Activated gamma-delta T cell treated with anti-CD3 and anti-CD28 coated beads, Interleukin-2, amount 50 U/mL, for 16 hours (primary cell): ENCODE measurements at places on chromosomes 4 and X.

- DNase-seq: no peak
These were observed 7.3 kb downstream of the GRPR start for GRCh38 chrX:16130707-16131106.

GRCh38 chr4:148787285-148787684 lies 345.1 kb upstream of the NR3C2 start:
- DNase-seq: no peak

GRCh38 chr4:1192091-1192492 lies 19.7 kb upstream of the SPON2 start:
- DNase-seq: no peak

- no peak for DNase-seq
These were observed 129.9 kb downstream of the SPRY1 start for GRCh38 chr4:123526511-123526910.

- no peak for DNase-seq
These were observed 31.8 kb upstream of the PDLIM5 start for GRCh38 chr4:94419956-94420355.

- no peak for DNase-seq
These were observed 55.8 kb upstream of the BCOR start for GRCh38 chrX:40153345-40154249.

GRCh38 chr4:44538534-44538933 lies 89.9 kb upstream of the KCTD8 start:
- no peak for DNase-seq

GRCh38 chr4:37879365-37879764 lies 11.5 kb upstream of the TBC1D1 start:
- DNase-seq: no peak

DNA sequence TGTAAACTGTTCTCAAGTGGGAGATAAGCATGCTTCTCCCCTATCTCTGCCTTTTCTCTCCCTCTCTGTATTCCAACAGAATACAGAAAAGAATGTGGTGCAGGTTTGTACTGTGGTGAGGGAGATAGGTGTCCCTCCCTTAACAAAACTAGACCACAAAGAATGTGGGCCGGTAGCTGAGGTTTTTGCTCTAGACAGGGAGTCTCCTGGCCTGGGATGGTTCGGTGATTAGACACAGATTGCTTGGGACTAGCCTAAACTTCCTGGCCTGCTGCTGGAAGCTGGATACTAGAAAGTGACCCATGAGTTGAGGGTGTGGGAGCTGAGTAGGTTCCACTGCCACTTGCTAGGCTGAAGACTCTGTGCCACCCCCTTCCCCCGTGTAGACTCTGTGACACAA lies 143.0 kb downstream of the CXXC4 start:
- DNase-seq: no peak

GRCh38 chr4:73979407-73979957 lies 2.3 kb downstream of the PF4 start:
- DNase-seq: no peak

- no peak for DNase-seq
These were observed 22.6 kb upstream of the TMEM184C start for GRCh38 chr4:147594578-147594977.

- DNase-seq: no peak
These were observed 40.4 kb downstream of the COL4A6 start for GRCh38 chrX:108397627-108398391.

DNA sequence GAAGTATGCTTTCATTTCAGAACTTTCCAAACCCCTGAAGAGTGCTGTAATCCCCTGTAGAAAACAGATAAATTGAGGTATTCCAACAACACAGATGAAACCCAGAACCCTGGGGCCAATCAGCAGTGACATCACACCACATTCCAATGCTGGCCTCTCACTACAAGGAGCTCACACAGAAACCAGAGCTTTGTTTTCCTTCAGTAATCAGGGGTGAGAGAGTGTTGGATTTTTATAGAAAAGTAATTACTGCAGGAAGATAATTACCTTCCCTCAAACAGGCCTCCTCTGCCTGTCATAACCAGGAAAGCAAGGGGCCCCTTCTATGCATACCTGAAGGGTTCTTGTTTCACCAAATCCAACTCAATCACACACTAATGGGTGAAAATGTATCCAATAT lies 246.2 kb downstream of the SCFD2 start:
- no peak for DNase-seq

- no peak for DNase-seq
These were observed 3.1 kb downstream of the MANBA start for GRCh38 chr4:102757681-102758080.

DNA sequence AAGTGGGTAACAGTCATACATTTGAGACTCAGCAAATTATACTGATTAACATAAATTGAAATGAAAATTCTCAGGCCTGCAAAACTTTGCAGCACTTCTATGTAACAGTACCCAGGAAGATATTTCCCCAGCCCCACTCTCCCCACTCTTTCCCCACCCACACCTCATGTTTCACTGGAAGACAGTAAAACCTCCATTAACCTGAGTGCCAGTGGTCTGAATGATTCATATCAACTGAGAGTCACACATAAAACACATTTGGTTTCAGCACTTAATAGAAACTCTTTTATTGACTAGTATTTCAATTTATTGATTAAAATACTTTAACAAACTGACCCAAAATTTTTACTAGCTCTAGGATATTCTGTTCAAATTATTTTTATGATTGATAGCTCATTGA lies 6.9 kb downstream of the CXCL6 start:
- no peak for DNase-seq

- DNase-seq: no peak
These were observed 28.6 kb downstream of the SULT1B1 start for GRCh38 chr4:69731847-69732246.

- DNase-seq: no peak
These were observed 204.4 kb upstream of the MAMLD1 start for GRCh38 chrX:150158554-150159332.

DNA sequence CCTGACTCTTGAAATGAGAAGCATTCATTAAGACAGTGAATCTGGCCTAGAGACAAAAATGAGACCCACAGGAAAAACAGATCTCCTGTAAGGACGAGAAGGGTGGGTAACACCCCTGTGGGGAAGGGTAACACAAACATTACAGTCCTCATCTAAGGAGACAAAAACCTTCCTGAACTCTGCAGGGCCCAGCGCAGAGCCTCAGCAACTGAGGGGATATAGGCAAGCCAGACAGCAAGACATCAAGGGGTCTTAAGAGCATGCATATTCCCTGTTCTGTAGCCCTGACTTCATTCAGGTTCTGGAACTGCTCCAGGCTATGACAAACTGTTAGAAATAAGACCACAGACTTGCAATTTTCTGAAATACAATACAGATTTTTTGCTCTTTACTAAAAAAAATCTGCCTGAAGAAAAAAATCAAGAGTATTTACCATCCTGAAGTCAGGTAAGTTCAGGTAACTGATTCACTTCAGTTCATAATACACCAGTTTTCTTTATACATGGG lies 15.5 kb downstream of the COX18 start:
- DNase-seq: no peak

DNA sequence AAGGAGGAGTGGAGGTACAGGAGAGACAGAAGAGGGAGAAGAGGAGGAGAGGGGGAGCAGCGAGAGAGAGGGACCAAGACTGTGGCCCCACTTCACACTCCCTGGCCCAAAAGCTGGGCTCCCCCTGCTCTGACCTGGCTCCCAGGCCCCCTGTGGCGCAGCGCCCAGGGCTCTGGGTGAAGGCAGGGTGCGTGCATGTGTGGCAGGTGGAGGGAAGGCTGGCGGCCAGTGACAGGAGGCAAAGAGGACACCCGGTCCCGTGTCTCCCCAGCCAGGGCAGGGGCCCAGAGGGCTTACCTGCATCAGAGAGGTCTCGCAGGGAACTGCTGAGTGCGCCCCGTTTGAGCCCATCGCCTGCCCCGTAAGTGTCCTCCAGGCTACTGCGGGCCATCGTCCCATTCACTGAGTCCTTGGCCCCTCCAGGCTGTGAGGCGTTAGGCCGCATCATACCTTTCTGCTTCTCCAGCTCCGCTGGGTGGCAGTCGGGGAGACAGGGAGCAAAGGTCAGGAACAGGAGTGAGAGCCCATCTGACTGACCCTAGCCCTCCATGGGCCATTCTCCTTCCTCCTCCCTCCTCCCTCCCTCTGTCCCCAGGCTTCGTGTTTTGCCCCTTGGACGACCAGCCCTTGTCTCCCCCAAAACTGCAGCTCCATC lies 11.1 kb upstream of the KDM5C start:
- no peak for DNase-seq

DNA sequence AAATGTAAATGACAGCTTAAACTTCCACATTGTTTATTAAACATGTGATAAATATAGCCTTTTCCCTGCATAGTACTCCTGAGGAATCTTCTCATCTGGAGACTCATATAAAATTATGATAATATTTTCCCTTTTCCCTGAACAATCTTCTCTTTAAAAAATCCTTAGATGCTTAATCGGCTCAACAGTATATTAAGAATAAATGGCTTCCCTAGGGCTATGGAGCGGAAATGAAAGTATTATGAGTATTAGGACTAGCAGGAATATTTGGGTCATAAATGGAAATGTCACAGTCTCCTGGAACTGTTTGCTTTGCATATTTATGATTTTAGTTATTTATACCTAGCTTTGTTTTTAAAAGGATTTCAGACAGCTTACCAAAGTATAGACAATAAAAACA lies 200.7 kb upstream of the PDE5A start:
- no peak for DNase-seq

DNA sequence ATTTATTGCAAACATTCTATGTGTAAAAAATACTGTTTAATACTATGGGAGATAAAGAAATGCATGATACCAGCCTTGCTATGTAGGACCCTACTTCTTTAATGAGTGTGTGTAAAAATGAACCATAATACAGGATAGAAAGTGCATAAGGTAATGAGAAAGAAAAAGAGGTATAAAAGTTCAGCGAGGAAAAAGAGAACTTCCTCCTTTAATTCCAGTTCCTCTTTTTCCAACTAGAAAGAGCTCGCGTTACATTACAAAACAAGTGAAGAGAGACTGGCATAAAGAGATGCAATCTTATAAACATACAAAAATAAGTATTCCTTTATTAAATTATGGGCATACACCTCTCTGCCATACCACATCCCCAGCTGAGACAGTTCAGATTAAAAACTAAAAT lies 77.4 kb downstream of the ANKRD17 start:
- DNase-seq: no peak

DNA sequence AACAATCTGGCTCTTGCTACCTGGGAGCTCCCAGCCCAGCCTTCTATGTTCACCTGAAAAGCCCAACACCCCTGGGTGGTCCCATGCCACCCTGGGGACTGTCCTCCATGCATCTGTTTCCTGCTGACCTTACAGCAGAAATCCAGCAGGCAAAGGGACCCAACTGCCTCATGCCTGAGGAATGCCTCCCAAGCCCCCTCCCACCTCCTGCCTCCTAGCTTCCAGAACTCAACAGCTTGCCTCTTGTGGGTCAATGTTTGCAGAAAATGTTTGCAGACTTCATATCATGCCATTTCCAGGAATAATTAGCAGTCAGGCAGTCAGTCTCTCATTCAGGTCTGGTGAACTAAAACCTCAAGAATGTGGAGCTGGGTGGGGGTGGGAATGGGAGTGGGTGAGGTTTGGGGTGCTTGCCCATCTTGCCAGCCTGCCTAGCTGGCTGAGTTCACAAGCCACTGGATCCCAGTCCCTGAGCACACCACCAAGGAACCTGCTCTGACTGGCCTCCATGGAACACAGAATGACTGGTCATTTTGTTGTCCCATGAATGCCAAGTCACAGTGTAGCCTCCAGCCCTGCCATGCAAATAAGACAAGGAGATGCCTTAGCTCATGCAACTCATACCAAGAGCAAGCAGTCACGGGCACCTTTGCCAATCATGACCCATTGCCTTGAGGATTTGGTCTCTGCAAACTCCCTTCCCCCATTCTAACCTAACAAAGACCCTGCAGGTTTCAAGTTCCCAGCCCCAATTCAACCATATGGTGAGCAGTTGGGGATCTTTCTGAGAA lies 12.1 kb upstream of the PLAC1 start:
- DNase-seq: no peak

DNA sequence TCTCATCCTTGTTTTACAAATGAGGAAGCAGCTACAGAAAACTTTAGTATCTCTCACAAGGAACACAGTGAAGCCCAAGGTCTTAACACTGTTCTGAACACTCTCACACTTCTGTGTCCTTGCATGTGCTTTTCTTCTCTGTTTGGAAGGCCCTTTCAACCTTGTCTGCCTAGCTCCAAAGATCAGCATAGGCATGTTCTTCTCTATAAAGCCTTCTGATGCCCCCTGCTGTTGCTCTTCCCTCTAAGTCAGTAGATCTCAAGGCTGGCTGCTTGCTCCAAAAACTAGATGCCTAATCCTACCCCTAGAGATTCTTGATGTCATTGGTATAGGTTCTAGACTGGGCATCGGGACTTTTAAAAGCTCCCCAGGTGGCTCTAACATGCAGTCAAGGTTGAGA lies 5.9 kb downstream of the APOO start:
- DNase-seq: no peak

DNA sequence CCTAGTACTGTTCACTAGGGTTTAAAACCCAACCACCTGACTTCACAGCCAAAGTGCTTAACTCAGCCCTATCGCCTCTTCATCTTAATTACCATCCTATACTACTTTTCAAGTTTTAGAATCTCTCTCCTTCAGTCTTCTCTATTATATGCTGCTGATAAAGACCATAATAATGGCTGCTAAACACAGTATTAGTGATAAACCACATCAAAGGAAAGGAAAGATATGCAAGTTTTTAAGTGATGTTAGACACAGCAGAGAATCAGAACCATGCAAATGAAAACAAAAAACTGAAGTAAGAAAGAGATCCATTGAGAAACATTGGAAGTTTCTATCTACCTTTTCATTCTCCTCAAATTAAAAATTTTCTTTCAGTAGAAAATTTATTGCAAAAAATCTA lies 100.8 kb downstream of the REELD1 start:
- DNase-seq: no peak

DNA sequence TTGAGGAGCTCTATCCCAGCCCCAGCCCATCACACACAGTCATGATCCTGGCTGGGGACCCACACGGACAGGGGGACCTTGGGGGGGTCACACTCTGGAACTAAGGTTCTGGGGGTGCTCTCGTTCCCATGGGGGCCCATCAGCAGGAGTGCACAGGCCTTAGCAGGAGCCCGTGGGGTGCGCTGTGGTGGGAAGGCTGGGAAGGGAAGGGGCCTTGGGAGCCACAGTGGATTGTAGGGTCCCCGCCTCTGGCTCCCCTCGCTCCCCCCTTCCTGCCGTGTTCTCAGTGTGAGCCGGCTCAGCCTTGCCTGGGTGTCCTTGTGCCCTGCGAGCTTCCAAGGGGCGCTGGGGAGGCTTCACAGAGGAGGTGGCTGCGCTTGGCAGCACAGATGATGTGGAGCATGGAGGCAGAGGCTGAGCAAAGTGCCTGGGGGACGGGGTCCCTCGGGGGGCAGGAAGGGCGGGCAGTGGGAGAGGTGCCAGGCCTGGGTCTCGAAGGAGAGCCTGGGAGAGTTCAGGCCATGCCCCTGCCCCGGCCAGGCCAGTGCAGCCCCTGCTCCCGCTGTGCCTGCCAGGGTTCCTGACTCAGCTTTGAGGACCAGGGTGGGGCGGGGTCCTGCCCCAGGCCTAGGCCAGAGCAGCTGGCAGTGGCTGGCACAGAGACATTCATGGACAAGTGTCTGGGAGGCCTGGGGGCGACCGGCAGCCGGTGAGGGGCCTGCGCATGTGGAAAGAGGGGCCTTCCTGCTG lies 5.5 kb upstream of the HGFAC start:
- no peak for DNase-seq
